SK-N-SH treated with all-trans-retinoic acid at 6 μM for 48 hours (cell line): ENCODE measurements at places on chromosomes 7 and 10.

DNA sequence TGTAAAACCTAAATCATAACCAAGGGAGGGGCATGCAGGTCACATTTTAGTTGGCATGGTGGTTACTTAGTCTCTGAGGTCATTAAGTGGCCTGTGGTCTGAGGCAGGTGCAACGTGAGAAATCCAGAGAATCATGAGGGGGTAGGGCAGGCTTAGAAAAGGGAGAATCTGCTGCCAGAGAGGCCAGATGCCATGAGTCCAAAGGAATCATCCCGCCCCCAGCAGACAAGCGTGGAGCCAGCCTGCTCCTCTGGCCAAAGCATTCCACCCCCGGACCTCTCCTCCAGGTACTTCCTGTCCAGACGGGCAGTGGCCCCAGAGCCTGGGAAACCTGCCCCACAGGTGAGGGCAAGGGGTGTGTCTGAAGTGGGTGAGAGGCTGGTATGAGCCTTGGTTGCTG, 196.4 kb upstream of the ZNF32 start:
- ATAC-seq, result no peak

DNA sequence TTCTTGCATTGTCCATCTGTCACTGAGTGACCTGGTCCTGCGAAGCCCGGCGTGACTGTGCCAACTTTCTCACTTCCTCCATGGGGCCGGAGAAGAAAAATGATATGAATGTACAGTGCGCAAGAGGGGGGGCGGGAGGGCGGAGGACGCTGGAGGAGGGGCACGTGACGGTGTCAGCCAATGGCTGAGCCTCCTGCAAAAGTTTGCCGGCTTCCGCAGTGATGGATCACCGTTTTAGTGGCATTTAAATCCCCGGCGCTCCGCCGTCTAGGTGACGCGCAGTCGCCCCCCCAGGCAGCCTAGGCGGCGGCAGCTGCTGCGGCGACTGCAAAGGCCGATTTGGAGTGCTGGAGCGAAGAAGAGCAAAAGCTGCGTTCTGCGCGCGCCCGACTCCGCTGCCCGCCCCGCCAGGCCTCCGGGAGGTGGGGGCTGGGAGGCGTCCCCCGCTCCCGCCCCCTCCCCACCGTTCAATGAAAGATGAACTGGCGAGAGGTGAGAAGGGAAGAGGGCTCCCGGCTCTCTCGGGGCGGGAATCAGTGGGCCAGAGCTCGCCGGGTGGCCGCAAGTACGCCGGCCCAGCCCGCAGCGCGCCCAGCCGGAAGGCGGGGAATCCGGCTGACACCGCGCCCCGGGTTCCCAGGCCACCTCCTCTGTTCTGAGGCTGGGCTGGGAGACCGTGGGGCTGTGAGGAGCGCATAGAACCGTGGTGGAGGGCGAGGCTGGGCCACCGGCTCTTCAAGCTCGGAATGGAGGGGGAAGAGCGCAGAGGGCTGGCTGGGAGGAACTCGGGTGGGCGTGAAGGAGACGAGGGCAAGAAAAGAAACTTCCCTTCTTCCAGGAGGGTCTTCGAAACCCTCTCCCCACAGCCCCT, at the start of gene HOXA1:
TSS of gene HOXA1 (minus strand) at position 104 of the 871 bp plus-strand sequence. CDS start at position 16, 88 bp downstream.
- ATAC-seq, result no peak

- ATAC-seq, result no peak
Measured at GRCh38 chr10:33047655-33048054, 89.6 kb upstream of the ITGB1 start.

- ATAC-seq, result no peak
Measured at GRCh38 chr10:102832987-102833386, 4.2 kb downstream of the CYP17A1 start.

DNA sequence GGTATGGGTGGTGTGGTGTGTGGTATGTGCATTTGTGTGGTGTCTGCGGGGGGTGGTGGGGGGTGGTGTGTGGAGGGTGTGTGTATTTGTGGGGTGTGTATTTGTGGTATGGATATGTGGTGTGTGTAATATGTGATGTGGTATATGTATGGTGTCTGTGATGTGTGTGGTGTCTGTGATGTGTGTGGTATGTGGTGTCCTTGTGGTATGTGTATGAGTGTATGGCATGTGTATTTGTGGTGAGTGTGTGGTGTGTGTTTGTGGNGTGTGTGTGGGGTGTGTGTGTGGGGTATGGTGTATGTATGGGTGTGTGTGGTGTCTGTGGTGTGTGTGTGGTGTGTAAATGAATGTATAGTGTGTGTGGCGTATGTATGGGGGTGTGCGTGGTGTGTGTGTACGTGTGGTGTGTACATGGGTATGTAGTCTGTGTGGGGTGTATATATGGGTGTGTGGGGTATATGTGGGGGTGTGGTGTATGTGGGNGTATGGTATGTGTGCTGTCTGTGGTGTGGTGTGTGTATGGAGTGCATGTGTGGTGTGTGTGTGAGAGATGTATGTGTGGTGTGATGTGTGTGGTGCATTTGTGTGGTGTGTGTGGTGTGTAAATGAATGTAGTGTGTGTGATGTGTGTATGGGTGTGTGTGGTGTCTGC, 27.1 kb upstream of the CHST15 start:
- ATAC-seq, result no peak

- peak; percentile 86 for ATAC-seq
Measured at GRCh38 chr10:122475591-122476332, 14.4 kb downstream of the HTRA1 start.

- no peak for ATAC-seq
Measured at GRCh38 chr10:83553366-83553765, 585.9 kb upstream of the GHITM start.

- ATAC-seq, result peak; percentile 83
Measured at GRCh38 chr7:111363099-111363498, 199.2 kb downstream of the IMMP2L start.

GRCh38 chr10:26506736-26507135, 68.6 kb downstream of the APBB1IP start:
- no peak for ATAC-seq

- no peak for ATAC-seq
Measured at GRCh38 chr7:29599026-29599425, 35.4 kb downstream of the PRR15 start.

GRCh38 chr7:95261895-95262415, 62.4 kb downstream of the PON1 start:
- no peak for ATAC-seq

GRCh38 chr7:9796241-9796640, 1177.4 kb upstream of the PHF14 start:
- ATAC-seq, result no peak

- peak; percentile 78 for ATAC-seq
Measured at GRCh38 chr7:143979359-143979758, 20.8 kb upstream of the OR6B1 start.

- peak; percentile 46 for ATAC-seq
Measured at GRCh38 chr7:10973942-10974911, 555 bp downstream of the PHF14 start.

GRCh38 chr10:22366771-22367170, 21.5 kb downstream of the SPAG6 start:
- ATAC-seq, result no peak

GRCh38 chr7:107322015-107322414, 147.8 kb upstream of the GPR22 start:
- ATAC-seq, result no peak

DNA sequence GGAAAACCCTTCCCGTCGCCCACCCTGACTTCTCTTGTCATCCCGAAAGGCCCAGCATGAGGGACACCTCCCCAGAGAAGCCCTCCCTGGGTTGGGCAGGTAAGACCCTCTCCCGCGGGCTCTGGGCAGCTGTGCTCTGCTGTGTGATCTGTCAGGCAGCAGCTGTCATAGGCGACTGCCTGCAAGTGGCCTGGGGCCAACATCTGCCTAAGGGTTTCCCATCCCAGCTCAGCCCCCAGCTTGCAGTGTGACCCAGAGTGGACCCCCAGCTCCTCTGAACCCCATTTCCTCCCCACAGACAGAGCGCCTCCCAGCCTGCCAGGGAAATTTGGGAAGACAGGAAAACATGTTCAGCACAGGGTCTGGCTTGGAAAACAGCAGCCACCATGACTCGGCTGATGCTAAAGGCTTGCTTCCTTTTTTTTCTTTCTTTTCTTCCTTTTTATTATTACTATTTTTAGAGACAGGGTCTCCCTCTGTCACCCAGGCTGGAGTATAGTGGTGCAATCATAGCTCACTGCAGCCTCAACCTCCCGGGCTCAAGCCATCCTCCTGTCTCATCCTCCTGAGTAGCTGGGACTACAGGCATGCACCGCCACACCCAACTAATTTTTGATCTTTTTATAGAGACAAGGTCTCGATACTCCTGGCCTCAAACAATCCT, 18.3 kb upstream of the TNRC18 start:
- ATAC-seq, result no peak

DNA sequence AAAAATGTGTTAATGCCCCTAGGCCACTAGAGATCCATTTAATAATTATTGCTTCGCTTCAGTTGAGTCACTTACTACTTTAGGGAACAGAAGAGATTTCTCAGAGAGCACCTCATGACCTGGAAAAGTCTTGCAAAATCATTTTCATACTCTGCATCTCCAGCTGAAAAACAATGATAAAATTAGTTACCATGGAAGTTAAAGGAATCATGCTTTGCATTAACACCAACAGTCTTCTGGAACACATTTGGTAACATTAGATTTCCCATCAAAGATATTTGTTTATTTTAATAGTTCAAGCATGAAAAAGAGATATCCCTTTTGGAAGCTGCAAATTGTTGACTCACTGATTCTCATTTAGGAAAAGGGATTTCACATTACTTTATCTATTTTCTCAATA, 1.8 kb upstream of the STEAP2 start:
- no peak for ATAC-seq

- no peak for ATAC-seq
Measured at GRCh38 chr10:29861811-29862505, 197.4 kb downstream of the JCAD start.

DNA sequence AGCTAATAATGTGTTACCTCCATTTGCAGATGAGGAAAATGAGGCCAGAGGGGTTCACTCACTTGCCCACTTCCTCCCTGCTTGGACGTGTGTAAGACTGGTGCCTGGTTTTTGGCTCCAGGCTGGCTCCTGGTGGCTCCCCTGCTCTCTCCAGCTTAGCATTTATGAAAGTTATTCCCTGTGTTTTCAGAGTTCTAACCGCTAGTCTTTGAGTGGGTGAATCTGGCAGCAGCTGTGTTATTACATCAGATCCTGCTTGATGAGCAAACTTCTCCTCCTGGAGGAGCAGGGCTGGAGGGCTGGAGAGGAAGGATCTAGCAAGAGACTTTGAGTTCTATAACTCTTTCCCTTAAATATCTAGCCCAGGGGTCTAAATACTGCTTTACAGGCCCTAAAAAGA, 80.9 kb upstream of the AGBL3 start:
- peak; percentile 53 for ATAC-seq

GRCh38 chr7:31603046-31603445, 84.0 kb upstream of the PPP1R17 start:
- no peak for ATAC-seq

GRCh38 chr10:110355141-110355831, 50.6 kb upstream of the SMNDC1 start:
- ATAC-seq, result no peak

DNA sequence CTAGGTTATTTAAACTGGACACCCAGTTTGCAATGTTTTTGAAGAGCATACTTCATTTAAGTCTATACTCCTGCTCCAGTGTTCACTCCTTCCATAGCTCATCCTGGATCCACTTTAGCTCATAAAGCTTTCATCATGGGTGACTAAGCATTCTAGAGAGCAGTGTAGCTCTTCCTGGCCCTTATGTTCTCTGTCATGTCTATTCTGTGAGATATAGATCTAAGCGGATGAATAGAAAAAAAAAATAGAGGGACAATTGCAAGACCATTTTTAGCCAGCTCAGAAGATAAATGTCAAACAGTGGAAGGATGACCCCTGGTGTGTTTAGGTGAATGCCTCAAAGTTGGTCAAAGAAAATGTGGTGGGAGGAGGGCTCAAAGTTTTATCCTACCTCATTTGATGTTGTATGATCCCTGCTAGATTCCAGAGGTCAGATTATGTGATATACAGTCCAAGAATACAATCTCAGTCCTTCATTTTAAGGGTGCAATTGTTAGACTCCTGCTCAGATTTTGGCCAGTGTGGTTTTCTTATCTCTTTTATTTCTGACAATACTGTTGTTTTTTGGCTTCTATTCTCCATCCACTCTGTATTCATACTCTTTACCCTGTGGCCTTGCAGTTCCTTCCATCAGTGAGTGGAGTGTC, 7.5 kb upstream of the HECW1 start:
- ATAC-seq, result no peak

- ATAC-seq, result peak; percentile 83
Measured at GRCh38 chr7:101402081-101402779, 39.6 kb downstream of the COL26A1 start.

- ATAC-seq, result no peak
Measured at GRCh38 chr7:14487701-14488395, 414.7 kb downstream of the DGKB start.
